Head of caudate nucleus (tissue), 42 donors: ENCODE measurements at places on chromosomes 2 and 18.
A peak's percentile ranks its signal among the peaks of the same experiment; 100 is the strongest.

DNA sequence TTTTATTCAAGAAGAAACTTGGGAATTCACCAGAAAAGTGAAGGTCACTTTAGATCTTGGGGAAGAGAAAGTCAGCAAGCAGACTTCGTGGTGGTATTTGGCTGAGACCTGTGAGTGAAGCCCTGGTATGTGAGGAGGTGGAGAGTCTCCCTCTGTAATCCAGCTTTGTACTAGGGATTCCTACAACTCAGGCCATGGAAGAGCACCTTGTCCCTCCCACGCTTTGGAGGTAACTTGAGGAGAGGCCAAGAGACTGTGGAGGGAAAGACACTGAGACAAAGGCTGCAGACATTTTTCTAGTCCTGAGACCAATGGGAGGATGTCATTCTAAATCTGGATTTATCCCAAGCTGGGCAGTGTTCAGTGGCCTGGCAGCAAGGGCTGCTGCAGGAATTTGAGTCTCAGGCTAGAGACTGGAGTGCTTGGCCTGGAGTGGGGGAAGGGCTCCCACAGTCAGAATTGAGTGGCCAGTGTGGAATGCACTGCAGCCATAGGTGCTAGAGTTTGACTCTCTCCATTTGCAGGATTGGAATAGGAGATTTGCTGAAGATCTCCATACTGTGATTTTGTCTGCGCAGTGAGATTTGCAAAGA is 219.0 kb downstream of the ACTR3 start:
- DNase-seq, result no peak

GRCh38 chr18:76678248-76678647 is 144.1 kb upstream of the ZNF236 start:
- peak; percentile 29 for DNase-seq

DNA sequence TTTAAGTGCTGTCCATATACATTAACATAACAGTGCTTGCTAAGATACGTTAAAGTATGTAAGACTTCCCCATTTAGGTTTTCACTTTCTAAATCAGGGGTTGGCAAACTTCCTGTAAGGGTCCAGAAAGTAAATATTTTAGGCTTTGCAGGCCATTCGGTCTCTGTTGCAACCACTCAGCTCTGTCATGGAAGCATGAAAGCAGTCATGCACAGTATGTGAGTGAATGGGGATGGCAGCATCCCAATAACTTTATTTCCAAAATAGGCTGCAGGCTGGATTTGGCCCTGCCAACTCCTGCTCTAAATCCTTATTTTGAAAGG is 128.7 kb downstream of the PLA2R1 start:
- no peak for DNase-seq

DNA sequence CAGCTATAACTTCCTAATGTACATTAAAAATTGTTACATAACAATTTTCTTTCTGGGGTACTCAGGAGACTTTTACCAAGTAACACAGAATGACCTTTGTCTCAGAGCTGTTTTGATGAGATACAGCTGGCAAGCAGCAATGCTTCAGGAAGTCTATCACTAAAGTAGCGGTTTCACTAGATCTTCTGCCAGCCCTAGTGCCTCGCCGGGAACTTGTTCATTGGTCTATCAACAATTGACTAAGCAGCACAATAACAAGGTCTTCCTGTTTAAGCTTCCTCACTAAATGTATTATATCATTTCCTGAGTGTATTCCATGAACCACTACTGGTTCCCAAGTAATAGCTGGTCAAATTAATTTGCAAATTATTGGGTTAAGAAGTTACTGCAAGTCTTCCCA is 69.2 kb downstream of the TRIP12 start:
- no peak for DNase-seq

- DNase-seq, result no peak
Observed at GRCh38 chr2:227164763-227165291, 403 bp downstream of the COL4A3 start.

DNA sequence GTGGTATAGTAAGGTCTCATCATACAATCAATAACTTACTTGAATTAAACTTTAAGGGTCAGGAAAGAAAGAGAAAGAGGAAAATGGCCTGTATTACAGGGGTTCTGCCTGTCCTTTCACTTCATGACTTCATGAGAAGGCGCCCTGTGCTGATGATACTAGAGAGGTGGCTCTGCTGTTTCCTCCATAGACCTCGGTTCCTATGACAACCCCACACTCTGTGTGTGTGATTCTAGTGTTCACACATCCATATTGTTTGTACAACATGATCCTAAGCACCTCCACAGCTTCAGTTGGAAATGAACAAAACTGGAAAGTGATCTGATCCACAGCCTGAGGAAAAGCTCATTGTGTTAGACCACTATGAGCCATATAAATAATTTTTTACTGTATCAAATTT is 7.0 kb upstream of the REEP1 start:
- no peak for DNase-seq

DNA sequence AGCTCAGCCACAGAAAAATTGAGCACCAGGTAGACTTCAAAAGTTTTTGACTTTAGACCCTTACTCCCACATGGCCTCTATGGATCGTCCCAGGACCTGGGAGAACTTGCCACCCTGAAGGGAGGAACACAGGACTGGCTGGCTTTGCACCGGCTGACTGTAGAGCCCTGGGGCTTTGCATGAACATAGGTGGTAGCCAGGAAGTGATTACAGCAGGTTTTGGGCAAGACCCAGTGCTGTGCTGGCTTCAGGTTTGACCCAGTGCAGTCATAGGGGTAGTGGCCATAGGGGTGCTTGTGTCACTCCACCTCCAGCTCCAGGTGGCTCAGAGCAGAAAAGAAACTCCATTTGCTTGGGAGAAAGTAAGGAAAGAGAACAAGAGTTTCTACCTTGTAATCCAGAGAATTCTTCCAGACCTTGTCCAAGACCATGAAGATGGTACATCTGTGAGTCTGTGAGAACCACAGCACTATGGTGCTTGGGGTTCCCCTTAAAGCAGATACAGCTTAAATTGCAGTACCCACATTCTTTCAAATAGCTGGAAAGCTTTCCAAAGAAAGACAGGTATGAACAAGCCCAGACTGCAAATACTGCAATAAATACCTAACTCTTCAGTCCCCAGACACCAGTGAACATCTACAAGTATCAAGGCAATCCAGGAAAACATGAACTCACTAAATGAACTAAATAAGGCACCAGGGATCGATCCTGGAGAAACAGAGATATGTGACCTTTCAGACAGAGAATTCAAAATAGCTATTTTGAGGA is 13.0 kb upstream of the SESTD1 start:
- no peak for DNase-seq

GRCh38 chr2:209368914-209369313 is 54.9 kb upstream of the MAP2 start:
- DNase-seq, result no peak

DNA sequence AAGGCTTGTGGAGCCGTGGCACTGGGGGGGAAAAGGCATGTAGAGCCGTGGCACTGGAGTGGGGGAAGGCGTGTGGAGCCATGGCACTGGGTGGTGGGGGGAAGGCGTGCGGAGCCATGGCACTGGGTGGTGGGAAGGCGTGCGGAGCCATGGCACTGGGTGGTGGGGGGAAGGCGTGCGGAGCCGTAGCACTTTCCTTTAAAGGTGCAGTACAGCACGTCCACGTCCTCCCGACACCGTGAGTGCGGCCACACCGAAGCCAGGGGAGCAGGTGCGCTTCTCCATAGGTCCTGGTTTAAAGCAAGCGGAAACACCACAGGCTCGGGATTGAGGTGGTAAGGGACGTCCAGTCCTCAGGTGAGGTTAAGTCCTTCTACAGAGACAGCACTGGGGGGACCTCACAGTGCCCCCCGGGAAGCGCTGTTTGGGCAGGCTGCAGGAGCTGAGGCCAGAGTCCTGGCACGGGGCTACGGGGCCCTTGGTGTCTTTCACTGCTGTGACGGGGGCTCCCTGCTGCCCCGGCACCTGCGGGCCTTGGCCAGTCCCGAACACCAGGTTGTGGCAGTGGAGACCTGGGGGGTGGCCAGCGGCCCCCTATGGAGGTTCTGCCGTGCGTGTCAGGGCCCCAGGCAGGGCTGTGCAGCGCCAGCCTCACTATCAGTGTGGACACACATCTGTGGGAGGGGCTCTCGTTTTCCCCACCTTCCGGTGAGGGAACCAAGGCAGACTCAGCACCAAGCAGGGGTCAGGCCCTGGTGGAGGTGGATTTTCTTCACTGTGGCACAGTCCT is 93.0 kb upstream of the CTDP1 start:
- DNase-seq, result no peak

DNA sequence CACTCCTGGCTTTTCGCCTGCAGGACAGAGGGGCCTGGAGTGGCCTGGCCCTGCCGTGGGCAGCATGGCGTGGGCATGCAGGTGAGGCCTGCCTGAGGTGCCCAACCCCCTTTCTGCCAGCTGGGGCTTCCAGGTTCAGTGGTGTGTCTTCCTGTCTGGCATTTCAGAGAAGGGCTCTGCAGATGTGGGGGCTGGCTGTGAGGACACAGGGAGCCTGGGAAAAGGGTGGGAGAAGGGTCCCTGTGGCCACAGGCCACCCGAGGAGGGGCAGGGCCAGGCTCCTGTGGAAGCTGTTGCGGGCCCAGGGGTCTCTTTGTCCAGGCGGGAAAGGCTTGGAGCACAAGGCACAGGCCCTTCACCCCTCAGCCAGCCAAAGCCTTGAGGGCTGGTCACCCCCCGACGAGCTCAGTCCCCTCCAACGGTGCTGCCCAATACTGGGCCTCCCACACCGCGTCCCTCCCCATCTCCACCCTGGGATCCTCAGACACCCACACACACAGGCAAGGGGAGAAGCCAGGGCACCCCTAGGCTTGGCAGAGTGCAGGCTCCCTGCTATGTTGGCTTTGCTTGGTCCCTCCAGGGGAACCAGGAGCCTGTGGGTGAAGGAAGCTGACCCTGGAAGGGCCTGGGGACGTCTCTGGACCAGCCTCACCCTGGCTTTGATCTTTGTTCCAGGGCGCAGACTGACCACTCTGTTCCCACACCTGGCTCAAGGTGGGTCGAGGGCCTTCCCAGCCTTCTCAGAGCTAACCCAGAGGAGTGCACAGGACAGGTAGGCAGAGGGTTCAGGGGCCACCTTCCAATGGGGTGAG is 3.7 kb upstream of the AQP12A start:
- no peak for DNase-seq

- no peak for DNase-seq
Observed at GRCh38 chr2:200405599-200406298, 99.3 kb downstream of the SPATS2L start.

DNA sequence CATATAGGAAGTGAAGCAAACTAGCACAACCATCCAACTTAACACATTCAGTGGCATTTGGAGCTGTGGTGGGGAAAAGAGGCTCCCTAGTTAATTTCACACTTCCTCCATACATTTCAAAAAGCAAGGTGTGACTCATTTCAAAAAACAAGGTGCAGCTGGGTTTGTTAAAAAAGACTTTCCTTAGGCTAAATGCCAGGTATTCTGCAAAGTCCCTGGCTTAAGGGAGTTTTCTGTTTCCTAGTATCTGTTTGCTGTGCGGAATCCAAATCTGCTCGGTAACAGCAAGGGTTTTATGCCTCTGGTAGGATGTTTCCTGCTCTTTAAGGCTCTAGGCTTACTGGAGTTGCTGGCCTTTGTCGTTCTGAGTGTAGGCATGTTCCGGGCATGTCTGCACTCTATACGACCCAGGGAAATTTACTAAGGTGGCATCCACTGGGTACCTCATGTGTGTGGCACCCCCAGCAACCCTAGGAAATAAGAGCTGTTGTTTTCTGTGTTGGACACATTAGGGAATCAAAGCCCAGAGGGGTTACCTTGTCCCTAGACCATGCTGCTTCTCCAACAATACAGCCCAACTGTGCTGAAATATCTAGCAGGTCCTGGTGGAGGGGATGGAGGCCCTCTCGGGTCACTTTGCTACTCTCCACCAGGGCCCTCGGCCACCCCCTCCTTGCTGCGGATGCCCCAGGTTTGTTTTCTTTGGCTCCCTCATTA is 634 bp upstream of the MSGN1 start:
- no peak for DNase-seq

GRCh38 chr18:26540043-26540628 is 8.2 kb downstream of the KCTD1 start:
- no peak for DNase-seq

DNA sequence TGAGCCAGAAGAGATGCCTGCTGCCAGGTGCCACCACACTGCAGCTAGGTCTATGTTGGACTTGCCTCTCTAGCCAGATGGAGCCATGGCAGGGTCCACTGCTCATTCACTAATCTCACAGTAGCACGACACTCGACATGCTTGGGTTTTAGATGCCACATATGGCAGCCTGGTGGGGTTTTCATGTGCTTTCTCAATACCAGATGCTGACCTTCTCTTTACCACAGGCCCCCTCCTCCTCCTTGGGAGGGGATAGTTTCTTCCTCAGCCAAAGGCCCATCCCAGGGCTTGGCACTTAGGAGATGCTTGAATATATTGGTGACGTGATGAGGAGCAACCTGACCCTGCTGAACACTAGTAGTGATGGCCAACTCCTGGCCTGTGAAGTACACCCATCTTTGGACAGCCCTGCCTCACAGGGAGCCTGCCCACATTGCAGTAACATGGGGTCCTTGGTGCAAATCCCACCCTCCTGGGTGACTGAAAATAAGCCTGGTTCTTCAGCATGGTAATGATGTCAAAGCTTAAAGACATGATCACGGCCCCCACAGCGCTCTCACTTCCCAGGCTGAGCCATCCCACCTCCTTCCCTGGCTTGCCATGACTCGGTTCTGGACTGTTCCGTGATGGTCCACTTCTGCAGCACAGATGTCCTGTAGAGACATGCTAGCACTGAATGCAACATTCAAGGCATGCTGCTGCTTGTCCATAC is 227.5 kb downstream of the SH3RF3 start:
- DNase-seq, result no peak

GRCh38 chr2:53127061-53127650 is 640.4 kb upstream of the CHAC2 start:
- DNase-seq, result no peak

DNA sequence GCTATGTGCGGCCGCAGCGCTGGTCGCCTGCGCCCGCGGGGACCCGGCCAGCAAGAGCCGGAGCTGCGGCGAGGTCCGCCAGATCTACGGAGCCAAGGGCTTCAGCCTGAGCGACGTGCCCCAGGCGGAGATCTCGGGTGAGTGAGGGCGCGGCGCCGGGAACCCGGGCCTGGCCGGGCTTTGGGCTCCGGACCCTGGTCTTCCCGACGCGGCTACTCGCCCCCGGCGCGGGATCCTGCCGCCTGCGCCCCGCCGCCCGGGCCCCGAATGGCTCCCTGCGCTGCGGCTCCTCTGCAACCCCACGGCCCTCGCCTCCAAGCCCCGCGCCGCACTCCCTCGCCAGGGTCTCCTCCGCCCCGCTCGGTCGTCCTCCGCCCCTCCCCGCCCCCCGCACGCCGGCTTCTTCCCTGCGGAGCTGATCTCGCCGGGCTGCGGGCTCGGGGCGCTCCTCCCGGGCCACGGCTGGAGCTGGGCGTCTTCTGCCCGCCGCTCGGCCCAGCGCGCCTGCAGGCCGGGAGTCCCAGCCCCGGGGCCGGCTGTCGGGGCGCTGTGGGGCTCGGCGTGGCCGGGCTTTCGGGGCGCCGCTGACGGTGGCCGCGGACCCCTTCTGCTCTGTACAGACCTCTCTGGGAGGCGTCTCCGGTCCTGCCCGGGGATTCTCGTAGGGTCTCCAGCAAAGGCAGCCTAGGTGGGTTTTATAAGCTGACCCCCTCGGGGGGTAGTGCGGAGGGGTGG is 652 bp downstream of the GPC1 start:
- DNase-seq, result no peak

GRCh38 chr2:162184359-162184758 is 32.3 kb upstream of the GCG start:
- DNase-seq, result no peak

GRCh38 chr2:80496775-80497174 is 192.2 kb upstream of the LRRTM1 start:
- peak; percentile 8 for DNase-seq
